ENCODE measurements at places on chromosomes 6 and 20.

- no peak for DNase-seq
These were observed 697.2 kb upstream of the AGPAT4 start for GRCh38 chr6:161971043-161971442.

- DNase-seq: peak; percentile 77
These were observed 4.5 kb downstream of the PHF3 start for GRCh38 chr6:63640062-63640461.

GRCh38 chr6:150732765-150733539 is 132.6 kb upstream of the MTHFD1L start:
- DNase-seq: no peak

DNA sequence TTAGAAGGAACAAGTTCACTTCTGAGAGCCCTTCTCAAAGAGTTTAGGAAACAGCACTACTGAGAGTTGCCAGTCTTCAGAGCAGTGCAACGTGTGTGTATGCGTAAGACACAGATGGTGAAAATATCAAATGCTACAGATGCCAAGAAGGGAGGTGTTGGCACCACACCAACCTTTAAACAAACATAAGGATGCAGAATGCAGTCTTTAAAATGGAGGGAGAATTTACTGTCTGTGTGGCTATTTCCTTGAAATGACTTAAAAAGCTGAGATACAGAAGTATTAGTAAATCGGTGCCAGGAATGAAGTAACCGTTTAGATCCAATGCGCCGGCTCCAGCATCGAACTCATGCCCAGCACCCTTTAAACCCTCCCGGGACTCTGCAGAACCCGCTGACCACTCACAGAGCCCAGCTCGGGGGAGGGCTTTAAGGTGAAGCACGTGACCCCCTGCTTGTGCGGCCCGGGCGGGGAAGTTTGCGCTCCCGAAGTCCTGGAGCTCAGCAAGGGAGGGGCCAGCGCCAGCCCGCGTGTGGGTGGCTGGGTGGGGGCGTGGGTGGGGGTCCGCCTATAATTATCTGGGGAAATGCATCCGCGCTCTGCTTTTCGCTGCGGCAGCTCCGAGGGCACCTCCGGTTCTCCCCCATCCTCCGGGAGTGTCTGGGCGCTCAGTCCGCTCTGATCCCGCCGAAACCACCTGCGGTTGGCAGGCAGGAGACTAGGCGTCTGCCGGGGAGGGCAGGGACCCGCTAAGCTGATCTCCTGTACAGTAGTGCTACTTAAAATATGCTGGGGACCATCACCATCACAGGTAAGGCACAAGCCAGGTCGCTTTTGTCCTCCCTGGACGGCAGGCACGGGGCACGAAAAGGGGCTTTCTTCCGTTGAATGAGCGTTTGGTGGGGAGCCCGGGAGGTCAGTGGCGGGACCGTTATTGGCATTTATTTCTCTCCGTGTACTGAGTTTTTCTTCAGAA is 66.0 kb downstream of the ZBTB2 start:
- DNase-seq: peak; percentile 54

DNA sequence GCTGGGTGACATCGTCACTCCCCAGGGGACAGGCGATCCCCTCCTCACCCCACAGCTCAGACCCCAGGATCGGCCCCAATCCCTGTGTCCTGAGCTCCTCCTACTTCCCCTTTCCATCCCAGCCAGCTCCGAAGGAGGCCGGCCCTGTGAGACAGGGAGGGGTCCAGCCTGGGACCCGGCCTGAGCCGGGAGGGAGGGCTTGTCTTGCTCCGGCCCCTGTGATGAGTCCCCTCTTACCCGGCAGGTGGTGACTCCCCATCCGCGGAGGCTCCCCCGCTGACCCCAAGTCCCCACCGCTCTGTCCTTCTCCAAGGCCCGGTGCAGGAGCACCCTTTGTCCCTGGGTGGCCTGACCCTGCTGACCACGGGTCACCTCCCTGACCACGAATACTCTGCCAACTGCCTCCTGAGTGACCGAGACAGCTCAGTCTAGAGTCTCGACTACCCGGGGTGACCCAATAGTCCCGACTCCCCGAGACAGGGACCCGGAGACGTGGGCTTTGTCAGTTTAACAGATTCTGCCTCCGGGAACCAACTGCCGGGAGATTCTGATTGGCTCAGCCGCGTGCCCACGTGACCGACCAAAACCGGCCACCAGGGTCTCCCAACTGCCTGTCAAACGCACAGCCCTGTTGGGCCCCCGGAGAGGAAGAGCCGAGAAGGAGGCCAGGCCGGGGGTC is 187.4 kb upstream of the PROKR2 start:
- DNase-seq: peak; percentile 12

GRCh38 chr6:34928220-34928619 is 39.2 kb downstream of the ANKS1A start:
- no peak for DNase-seq

DNA sequence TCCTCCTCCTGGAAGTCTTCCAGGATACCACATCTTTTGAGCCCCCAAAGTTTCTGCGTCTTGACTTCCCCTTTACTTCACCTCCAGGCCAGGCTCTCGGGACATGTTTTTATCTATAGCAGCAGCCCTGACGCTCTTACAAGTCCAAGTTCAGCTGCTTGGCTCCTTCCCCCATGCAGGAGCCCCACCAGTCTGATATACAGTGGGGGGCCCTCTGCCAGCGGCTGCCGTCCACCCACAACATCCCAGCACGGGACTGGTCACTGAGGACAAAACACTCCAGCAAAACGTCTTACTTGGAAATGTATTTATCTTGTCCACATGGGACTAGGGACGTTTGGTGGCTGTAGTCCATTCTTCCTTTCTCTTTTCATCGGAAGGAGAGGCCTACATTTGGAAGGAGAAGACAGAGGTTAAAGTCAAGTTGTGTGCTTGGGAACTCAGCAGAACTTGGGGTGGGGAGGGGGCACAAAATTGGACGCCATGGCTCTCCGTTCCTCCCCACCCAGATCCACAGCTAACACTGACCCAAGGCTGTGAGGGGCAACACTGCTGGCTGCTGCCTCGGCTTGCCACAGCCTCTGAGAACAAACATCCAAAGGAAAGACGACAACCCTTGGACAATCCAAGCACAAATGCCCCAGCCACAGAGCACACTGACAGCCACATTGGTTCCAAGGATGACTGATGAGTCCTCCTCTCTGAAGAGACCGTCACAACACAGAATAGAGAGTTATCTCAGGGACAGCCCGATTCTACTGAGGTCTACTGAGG is 79.2 kb downstream of the PRND start:
- no peak for DNase-seq

- no peak for DNase-seq
These were observed 127.5 kb downstream of the BCKDHB start for GRCh38 chr6:80233958-80234357.

- peak; percentile 38 for DNase-seq
These were observed 69.1 kb upstream of the PBOV1 start for GRCh38 chr6:138287144-138287955.

DNA sequence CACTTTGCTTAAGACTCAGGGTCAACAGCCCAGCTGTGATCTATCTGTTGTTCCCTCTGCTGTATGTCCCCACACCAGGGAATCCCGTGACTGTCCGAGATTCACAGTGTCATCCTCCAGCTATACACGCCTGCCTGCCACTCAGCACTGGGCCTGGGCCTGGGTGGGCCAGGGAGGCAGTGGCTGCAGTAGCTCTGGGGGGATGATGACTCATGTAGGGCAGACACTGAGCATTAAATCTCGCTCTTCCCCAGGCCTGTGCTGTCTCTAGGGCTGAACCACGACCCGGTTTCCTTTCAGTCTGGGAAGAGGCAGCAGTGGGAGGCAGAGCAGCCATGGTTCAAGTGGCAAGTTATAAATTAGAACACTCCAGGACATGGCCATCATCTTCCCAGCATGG is 173.9 kb downstream of the LRFN2 start:
- no peak for DNase-seq

GRCh38 chr6:54040545-54040944 is 70.7 kb upstream of the MLIP start:
- no peak for DNase-seq

GRCh38 chr20:59643615-59644061 is 39.3 kb downstream of the PHACTR3 start:
- DNase-seq: no peak

Data from amniotic epithelial cell (primary cell).